ENCODE measurements at places on chromosomes 7 and 10.

DNA sequence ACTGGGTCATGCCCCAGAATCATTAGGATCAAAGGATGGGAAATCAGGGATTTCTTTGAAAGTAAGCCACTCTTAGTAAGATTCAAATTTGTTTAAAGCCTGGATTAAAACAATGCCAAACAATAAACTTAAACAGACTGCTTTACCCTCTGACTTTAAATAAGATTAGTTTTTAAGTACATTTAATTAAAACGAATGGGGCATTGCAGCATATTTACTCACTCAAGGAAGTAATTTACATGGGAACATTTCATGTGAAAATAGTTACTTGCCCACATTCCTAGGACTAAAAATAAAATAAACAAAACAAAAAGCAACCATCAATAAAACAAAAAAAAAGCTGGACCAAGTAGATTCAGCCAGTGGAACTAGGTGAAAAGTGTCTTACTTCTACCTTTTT lies 7.8 kb downstream of the ABLIM1 start:
- DNase-seq: no peak

DNA sequence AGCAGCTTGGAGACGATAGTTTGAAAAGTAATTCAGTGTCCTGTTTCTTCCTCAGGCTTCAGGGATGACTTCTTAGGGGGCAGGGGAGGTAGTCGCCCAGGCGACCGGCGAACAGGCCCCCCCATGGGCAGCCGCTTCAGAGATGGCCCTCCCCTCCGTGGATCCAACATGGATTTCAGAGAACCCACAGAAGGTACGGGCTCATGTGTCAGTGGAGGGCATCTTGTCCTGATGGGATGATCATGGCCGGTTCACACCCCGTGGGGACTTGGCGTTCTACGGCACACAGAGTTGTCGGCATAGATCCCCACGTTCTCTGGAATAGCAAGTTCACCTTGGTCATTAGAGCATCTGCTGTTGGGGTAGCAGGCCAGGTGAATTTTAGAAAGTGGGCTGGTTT lies 15.1 kb upstream of the LAT2 start:
- no peak for DNase-seq

DNA sequence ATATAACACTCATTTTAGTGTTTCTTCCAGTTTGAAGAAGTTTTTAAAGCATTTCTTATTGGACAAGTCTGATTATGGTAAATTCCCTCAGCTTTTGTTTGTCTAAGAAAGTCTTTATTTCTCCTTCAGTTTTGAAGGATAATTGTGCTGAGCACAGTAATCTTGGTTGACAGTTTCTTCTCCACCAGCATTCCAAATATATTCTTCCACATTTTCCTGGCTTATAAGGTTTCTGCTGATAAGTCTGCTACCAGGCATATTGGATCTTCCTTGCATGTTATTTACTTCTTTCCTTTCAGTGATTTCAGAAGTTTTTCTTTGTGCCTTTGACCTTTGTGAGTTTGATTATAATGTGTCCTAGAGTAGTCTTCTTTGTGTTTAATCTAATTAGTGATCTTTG lies 210.7 kb downstream of the ADK start:
- no peak for DNase-seq

DNA sequence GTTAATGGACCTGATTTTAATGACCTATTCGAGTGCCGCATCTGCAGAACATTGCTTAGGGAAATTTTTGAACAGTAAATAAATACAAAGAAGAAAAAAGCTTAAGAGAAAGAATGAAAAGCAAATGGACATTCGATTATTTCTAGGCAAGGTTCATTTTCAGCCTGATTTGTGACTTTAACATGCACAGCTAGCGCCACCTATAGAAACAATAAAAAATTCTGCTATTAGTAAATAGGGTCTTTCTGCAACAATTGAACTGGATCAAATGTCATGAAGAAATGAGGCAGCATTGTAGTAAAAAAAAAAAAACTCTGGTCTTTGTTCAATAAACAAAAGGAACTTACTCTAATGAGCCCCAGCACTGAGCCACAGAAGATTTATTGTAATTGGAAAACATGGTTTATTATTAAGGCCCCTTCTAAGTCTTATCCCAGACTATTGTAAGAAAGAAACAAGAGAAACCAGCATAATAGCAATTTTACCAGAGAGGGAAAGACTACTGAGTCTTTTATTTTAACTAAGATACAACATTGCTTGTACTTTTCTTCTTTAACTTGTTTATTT lies 41.4 kb upstream of the GHITM start:
- no peak for DNase-seq

DNA sequence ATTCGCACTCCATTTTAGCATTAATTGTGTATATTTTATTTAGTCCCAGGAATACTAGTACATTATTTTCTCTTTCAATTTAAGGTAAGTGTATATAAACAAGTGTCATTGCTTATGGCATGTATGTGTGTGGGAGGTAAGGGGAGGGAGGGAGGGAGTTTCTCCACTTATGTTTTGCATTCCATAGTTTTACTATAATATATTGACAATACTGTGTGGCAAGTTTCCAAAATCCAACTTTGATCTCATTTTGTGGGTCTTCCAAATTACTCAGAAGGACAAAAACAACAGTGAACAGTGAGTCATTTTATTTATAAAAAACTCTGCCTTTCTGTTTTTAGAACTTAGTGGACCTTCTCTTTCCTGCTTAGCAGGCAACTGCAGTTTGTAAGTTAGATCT lies 102.3 kb upstream of the SEMA3E start:
- DNase-seq: no peak

DNA sequence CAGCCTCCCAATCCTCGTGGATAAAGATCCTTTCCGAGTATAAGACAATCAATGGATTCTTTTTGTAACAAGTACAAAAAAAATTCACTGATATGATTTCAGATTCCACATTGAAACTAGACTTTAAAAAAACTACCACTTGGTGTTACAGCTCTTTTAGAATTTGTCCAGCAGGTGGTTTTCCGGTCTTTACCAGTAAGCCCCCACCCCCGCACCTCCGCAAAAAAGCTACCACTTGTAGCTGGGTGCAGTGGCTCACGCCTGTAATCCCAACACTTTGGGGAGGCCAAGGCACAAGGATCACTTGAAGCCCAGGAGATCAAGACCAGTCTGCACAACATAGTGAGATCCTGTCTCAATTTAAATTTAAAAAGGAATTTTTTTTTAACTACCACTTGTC lies 19.8 kb downstream of the IGF2BP3 start:
- no peak for DNase-seq

GRCh38 chr7:105426606-105427146 lies 38.0 kb upstream of the SRPK2 start:
- no peak for DNase-seq

GRCh38 chr7:25854608-25855497 lies 297.1 kb upstream of the NFE2L3 start:
- DNase-seq: no peak

GRCh38 chr10:118638680-118639079 lies 43.2 kb upstream of the PRLHR start:
- DNase-seq: no peak

GRCh38 chr10:49237985-49238384 lies 49.8 kb upstream of the TMEM273 start:
- no peak for DNase-seq

GRCh38 chr7:107594961-107595737 lies 15.1 kb downstream of the BCAP29 start:
- no peak for DNase-seq

DNA sequence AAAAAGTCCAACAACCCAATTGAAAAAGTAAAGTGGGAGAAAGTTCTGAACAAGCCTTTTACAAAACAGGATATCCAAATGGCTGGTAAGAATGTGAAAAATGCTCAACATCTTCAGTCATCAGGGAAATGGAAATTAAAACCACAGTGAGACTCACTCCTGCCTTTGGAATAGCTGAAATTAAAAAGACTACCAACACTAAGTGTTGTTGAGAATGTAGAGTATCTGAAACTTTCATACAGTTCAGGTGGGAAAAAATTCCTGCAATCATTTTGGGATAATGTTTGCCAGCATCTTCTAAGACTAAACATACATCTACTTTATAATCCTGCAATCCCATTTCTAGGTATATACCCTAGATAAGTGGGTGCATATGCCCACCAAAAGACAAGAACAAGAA lies 395.1 kb downstream of the GRID1 start:
- DNase-seq: no peak

- DNase-seq: peak; percentile 4
These were observed 3.3 kb downstream of the PLXDC2 start for GRCh38 chr10:19819419-19820033.

- DNase-seq: no peak
These were observed 2.6 kb downstream of the AUTS2 start for GRCh38 chr7:69600710-69601519.

GRCh38 chr10:110650265-110650668 lies 6.1 kb downstream of the RBM20 start:
- DNase-seq: no peak

DNA sequence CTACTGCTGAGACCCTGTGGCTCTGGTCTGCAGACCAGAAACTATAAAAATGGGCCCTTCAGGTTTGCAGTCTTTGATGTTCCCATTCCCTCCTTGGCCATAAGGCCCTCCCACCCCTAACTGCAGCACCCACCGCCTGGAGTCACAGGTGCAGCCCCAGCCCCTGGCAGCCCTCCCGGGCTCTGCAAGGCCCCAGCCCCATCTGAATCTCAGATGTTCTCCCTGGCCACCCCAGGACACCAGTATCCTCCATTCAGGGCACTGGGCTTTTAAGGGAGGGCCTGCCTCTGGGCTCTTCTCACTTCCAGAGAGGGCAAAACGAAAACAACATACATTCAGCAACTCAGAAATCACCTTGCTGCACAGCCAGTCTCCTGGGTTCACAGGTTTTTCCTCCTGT lies 107.7 kb upstream of the RET start:
- DNase-seq: no peak

- DNase-seq: no peak
These were observed 401.9 kb upstream of the MKI67 start for GRCh38 chr10:128528167-128528566.

- DNase-seq: no peak
These were observed 70.7 kb downstream of the BEND7 start for GRCh38 chr10:13457958-13458686.

DNA sequence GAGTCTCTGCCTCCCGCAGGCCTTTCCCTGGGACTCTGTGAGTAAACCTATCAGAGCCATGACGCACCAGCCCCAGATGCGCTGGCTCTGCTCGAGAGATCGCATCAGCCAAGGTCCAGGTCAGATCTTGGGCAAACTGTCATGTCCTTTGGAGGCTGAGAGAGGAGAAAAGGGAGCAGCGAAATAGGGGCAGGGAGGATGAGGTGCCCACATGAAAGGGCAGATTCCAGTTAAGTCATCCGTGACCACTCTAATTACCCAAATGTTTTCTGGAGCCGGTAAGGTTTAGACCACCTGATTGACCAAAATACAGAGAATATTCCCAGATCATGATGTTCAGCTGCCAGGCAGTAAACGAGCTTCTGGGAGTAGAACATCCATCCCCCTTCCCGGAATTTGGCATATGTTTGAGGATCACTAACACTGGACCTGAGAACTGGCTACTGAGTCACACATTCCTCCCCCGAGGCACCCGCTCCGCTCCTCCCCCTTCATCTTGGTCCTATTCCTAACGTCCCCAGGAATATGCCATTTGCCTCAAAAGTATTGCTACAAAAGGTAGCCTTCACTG lies 88.0 kb downstream of the FGFR2 start:
- DNase-seq: no peak

GRCh38 chr10:4775808-4776207 lies 50.2 kb upstream of the AKR1E2 start:
- DNase-seq: no peak

DNA sequence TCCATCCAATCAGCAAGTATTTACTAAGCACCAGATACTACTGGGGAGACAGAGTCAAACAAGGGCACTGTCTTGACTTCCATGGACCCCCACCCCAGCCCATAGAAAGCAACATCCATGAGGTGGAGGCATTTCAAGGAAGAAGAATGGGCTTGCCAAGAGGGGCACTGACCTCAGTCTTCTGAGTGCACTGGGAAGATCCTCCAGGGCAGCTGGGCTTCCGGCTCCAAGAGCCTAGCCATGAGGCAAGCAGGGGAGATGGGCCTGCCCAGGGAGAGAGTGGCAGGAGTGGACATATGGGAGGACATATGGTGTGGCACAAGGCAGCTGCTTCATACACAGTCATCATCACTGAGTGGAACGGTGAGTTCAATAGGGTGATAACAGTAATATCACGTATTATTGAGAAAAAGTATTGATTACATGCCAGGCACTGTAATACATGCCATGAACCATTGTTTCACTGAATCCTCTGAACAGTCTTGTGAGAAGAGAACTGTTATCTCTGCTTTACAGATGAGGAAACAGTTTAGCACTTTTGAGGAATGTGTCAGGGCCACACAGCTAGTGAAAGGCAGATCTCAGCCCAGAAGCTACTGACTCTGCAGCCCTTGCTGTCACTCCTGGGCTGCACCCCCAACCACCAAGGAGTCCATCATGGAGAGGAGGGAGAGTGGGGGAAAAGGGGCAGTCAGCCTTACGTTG lies 331.7 kb upstream of the ZMIZ1 start:
- DNase-seq: no peak

GRCh38 chr7:106037489-106038176 lies 74.5 kb downstream of the SYPL1 start:
- DNase-seq: no peak

DNA sequence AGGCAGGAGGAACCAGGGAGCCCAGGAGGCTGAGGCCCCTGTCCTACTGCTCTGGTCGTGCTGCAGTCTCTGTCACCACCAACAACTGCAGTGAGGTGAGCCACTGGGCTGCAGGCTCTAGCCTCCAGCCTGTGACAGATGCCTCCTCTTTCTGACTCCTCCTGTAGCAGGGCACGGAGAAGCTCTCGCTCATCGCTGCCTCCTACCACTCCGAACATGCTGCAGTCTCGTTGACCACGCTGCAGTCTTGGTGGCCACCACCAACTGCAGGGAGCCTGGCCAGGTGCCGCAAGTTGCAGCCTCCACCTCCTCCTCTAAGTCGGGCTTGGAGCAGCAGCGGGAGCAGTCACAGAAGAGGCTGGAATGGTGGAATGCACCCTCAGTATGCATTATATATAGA lies 22.1 kb upstream of the VOPP1 start:
- no peak for DNase-seq

DNA sequence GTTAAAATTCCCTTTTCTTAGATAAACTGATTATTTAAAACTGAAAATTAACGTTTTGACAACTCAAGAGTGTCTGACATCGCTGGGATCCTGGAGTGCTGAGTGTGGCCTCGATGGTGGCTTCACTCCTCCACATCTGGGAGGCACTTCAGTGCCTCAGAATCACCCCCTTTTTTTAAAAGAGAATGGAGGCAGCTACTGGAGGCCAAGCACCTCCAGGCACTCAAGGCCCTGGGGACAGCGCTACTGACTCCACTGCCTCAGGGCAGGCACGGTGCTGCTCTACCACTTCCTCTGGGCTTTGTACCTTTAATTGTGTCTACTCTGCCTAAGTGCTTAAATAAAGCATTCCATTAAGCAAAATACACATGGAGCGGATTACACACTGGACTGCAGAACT lies 27.2 kb upstream of the NCAPG2 start:
- DNase-seq: no peak

GRCh38 chr7:31338706-31339105 lies 1.8 kb downstream of the NEUROD6 start:
- no peak for DNase-seq

All from CD8-positive, alpha-beta memory T cell (primary cell).